Stromal cell of bone marrow (primary cell): ENCODE measurements at places on chromosomes 12 and 14.

DNA sequence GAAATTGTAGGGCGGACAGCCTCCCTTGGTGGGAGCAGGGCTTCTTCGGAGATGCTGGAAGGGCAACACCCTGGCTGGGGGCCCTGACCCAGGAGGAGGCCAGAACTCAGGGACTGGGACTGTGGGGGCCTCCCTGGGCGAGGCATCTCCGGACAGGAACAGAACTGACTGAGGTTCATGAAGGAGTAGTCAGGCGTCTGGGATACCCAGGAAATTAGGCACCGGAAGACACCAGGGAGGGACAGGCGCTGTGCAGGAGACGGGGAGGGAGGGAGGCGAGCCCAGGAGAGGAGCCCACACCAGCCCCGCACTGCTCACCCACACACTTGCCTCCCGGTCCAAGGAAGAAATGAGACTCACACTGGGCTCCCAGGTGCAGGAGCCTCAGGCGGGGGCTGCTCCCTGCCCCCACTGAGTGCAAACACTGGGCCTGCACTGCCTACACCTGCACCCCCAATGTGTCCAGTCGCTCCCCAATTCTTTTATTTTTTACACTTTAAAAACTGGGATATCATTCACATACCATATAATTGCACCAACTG, 262.6 kb upstream of the SFSWAP start:
- no peak for DNase-seq

DNA sequence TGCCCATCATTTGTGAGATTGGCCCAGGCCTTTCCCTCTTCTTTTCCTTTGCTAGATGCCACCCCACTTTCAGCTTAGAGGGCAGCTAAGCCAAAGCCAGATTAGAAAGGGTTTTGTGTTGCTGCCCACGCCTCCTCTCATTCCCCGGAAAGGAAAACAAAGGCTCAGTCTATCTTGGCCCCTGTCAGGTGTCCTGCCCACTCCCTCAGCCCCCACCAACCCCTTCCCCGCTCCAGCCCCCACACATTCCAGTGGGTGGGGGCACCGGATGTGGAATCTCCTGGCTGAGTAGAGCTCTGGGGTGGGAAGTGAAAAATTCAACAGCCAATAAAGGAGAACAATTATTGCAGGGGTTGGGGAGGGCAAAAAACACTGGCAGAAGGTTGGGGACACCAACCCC, 2.2 kb downstream of the BLOC1S1 start:
- no peak for DNase-seq

DNA sequence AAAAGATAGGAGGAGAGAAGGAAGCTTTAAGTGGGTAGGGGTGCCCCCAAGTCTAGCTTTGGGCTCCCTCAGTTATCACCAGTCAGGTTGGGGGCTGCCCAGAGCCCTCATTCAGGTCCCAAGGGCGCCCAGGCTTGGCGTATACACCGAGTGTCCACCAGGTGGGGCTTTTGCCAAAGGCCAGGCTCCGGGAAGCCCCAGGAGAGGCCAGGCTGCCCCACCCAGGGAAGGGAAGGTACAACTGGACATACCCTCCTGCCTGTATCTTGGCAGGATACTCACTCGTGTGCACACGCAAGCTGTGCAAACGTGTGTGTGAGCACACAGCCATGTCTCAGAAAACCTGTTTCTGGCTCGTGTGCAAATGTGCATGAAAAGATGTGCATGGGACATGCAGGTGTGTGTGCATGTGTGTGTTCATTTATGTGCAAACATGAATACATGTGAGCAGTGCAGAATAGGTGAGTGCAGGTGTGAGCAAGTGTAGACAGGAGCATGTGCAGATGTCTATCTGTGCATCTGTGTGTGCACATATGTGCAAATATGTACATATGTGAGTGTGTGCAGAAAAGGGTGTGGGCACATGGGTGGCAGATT, 103.9 kb upstream of the MYL2 start:
- DNase-seq = no peak

- no peak for DNase-seq
These were observed 278.9 kb upstream of the CRY1 start for GRCh38 chr12:107372229-107372658.

DNA sequence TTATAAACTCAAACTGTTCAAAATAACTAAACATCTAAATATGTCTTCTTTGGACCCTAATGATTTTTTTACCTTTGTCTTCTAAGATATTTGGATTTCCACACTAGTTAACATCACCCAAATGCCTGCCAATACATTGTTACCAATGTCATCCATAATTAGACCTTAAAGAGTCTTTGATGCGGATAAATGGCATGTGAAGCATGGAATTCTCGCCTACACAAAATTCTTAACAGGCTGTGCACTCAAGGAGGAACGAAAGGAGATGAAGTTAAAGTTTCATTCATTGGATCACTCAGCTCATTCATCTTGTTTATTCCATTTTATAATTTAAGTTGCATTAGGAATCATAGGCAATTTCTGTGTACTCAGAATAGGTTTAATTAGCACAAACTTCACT, 219.7 kb downstream of the ACSS3 start:
- no peak for DNase-seq

- no peak for DNase-seq
These were observed 62.6 kb downstream of the SEL1L start for GRCh38 chr14:81471062-81471461.

DNA sequence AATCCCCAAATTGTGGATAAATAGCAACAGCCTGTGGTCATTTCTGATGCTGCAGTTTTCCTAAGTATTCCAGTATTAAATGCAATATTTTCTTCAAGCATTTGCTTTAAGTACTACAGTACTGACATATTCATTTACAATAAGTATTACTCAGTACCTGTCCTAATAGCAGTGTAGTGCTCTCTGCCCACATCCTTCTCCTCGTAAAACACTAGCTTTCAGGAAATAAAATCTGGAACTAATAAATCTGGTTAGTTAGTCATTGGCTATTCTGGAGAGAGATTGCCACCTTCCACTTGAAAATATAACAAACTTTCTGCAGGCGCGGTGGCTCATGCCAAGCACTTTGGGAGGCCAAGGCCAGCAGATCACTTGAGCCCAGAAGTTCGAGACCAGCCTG, 441.5 kb downstream of the PRKD1 start:
- DNase-seq = no peak

DNA sequence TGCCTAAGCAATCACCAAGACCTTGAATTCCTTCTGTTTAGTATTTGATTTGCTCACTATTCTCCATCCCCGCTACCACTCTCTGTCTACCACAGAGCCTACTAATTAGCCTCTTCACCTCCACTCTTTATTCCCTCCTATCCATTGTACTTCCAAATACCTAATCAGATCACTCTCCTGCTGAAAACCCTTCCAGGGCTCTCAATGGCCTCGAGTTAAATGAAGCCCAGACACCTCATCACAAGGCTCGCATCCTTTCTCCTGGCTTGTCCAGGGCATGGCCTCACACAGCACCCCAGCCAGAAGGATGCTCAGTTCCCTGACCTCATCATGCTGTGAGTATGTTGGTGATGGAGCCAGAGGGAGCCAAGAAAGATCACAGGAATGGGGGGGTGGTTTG, 71.4 kb upstream of the PRMT8 start:
- DNase-seq = no peak

DNA sequence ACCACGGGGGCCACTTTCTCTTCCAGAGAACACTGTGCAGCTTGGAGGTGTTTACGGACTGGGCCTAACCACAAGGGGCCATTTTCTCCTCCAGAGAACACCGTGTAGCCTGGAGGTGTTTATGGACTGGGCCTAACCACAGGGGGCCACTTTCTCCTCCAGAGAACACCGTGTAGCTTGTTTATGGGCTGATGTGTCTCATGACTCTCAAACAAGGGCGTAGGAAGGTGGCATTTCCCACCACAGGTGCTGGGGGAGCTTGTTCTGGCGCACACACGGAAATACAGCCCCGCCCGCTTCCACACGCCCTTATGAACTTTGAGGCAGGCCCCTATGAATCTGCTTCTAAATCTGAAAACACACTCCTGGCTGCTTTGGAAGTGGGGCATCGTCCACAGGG, 174.6 kb upstream of the SFSWAP start:
- no peak for DNase-seq

DNA sequence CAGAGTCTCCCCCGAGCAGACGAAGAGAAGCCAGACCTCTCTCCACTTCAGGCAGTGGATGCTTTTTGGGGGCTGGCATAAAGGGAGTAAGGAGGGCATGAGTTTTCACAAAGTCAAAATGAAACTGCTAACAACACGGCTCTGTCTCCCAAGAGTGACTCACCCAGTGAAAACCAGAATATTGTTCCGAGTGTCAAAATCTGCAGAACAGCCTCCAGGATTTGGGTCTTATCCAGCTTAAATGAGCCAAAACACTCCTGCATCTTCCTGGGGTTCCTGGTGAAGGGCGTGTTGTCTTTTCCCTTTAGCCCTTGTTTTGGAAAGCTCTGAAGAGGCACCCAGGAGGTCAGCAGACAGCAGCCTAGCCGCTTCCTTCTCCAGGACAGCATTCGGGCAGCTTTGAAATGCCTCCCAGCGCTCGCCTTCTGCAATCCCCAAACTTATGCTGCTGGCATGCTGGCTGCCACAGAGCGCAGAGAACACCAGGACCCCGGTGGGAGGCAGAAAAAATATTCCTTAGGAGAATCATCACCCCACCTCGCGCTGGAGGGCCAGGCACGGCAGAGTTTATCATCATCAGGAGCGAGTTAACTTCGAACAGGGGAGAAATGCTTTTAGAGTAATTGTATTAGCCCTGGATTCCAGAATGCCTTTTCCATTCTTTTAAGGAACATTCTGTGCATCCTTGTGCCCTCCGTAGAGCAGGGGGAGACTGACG, 117.7 kb upstream of the NCOR2 start:
- peak; percentile 69 for DNase-seq

DNA sequence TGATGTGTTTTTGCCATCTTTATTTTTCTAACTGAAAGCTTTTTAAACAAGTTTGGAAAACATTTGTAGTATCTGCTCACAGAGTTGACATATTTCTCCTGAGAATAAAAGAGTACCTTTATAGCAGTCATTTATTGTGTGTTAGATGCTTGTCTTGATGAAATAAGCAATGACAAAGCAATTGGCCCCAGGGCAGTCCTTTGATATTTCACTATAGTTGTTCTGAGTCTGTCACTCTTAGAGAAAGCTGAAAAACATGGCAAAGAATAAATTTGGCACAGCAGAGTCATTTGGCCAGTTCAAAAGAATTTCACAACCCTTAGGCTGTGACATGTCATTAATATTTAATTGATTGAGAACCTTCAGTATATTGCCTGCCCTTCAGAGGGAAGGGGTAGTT, 166.2 kb downstream of the PTPRO start:
- no peak for DNase-seq

DNA sequence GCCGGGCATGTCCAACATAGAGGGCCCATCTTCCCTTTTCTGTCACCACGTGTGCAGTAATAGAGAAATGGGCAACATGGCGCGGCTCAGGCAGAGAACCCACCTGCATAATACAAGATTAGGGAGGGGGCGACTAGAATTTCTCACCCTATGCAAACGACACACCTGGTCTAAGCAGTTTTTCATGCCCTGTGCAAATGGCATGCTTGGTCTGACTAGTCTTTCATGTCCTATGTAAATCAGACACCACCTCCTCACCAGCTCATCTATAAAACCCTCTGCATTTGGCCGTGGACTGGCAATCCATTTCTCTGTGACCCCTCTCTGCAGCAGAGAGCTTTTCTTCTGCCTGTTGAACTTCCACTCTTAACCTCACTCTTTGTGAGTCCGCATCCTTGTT, 180.2 kb upstream of the PZP start:
- no peak for DNase-seq

- DNase-seq = no peak
These were observed 163.3 kb downstream of the DACT1 start for GRCh38 chr14:58801086-58801485.

DNA sequence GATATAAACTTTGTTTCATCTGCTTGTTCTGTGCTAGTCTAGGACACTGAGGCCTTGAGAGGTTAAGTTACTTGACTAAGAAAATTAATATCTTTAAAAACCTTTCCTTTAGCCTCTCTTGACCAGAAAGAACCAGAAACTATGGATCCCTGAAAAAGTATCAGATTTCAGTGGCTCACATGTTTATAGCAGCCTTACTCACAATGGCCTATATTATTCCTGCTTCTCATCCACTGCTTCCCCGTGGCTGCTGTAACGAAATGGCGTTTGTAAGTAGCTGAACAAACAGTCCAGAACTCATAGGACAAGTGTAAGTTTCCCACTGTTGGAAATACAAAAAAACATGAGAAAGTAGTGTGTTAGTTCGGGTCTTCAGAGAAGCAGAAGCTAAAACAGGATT, 3.2 kb upstream of the PYGL start:
- DNase-seq = no peak

- DNase-seq = no peak
These were observed 9.7 kb upstream of the FOS start for GRCh38 chr14:75268633-75269550.

DNA sequence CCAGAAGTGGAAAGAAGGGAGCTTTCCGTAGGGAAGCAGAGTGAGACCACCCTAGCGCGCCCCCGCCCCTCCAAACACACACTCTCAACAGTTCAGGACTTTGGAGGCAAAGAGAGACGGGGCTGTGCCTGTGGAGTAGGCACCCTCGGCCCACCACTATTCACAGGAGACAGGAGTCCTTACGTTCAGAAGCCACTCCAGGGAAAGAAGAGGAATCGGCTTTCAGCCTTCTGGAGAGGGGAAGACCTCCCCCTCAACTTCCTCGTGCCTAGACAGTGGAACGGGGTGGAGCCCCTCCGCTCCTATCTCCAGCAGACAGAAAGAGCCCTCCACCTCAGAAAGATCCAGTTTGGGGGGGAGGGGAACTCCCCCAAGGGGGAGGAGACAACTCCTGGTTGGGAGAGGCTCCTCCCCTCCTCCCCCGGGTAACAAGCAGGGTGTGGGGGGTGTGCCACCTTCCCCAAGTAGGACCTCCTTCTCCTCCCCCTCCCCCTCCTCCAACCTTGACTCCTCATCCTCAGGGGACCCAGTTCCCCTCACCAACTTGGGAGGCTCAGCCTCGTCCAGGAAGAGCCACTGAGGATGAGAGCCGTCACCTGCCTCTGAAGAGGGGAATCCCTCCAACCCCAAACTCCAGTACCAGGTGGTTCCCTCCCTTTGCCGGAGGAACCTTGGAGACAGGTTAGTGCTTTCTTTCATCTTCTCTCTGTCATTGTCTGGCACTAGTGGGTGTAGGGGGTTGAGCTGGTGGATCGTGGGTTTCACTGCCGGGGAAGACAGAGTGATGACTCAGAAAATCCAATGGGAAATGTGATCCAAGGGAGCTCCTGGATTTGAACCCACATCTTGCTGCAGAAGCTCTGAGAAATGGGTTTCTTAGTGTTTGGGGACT, 883 bp downstream of the FOXJ2 start:
- peak; percentile 31 for DNase-seq

DNA sequence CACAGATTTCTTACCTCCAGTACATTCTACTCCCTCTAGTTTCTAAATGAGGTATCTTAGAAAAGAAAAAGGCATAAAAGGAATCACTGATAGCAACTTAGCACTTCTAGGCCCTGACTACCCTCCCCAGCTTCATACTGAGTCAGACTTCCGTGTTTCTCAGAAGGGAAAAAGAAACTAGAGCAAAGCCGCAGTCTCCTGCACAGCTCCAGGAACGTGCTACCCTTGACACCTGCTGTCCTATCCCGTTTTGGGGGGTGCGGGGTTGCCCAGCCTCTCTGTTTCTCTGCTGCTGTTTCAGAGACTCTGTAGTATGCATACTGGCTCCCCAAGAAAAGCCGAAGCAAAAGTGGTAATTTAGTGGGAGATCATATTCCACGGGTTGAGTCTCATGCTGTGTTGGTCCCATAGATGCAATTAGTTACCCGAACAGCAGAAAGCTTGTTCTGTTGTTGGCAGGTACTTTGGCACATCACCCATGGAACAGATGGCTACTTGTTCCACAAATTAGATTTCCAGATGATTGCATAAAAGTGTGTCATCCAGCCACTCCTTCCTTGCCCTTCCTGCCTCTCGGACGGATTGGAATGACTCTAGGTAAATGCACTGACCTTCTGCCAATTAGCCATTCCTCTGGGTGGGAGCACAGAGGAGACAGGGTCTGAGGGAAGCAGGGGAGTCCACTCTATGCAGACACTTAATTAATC, 438.1 kb downstream of the FUT8 start:
- DNase-seq = no peak
